NCI-H187 treated with DMSO at 0.1 percent for 48 hours (cell line): ENCODE measurements at places on chromosomes 16 and 17.

GRCh38 chr17:65633146-65633881 is 71.9 kb upstream of the AXIN2 start:
- no peak for DNase-seq

- no peak for DNase-seq
These were observed at the start of gene SLC16A3 for GRCh38 chr17:82228842-82229697. Gene SLC16A3, plus strand, starts transcription at chr17:82229042. Its CDS starts 6,967 bp downstream, at chr17:82236009.

GRCh38 chr16:89600427-89600826 is 13.0 kb upstream of the DPEP1 start:
- no peak for DNase-seq

DNA sequence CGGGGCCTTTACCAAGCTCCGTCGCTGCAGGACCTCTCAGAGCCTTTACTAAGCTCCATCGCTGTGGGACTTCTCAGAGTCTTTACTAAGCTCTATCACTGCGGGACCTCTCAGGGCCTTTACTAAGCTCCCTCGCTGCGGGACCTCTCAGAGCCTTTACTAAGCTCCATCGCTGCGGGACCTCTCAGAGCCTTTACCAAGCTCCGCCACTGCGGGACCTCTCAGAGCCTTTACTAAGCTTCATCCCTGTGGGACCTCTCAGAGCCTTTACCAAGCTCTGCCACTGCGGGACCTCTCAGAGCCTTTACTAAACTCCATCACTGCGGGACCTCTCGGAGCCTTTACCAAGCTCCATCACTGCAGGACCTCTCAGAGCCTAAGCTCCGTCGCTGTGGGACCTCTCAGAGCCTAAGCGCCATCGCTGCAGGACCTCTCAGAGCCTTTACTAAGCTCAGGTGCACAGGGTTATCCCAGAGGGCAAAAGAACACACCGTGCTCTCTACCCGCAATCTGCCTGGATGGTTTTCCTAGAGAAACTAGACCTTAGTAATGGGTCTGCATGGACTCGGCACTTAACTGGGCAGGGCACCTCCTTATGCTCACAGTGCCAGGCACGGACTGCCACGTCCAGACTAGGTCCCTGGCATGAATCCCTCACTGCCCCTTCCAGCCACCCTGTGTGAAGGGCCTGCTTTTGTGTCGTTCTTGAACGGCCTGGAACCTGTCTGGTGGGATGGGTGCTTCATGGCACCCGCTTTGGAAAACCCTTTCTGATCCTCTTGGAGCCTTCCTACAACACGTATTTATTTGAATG is 69.2 kb upstream of the DOC2B start:
- DNase-seq: no peak

DNA sequence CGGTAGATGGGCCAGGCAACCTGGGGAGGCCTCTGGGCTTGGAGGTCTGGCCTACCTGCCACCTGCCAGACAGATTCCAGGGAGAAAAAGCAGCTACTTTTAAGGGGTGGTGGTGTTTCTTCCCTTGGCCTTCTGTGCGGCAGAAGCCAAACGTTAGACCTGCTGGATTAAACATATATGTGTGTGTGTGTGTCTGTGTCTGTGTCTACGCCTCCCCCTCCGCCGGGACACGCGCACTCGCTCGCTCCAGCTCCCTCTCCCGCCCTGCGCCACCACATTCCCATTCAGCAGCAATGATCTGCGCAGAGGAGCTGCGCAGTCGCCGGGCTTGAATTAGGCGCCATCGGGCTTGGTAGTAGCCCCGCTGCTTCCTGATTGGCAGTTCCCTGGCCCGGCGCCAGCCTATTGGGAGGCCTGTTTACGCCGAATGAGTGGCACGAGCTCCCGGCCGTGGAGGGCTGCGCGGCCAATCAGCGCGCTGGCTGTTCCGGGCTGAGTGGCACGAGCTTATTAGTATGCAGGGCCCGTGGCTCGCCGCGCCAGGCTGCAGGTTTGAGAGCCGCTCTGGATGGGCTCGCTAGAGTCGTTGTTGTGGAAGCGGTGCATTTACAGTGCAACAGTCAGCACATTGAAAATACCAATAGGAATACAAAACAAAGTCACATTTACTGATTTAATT is at the start of gene BAHCC1:
Gene BAHCC1, plus strand, starts transcription at position 537 of the 679 bp plus-strand sequence. CDS start 4,283 bp downstream, outside the sequence.
- DNase-seq: peak; percentile 92

DNA sequence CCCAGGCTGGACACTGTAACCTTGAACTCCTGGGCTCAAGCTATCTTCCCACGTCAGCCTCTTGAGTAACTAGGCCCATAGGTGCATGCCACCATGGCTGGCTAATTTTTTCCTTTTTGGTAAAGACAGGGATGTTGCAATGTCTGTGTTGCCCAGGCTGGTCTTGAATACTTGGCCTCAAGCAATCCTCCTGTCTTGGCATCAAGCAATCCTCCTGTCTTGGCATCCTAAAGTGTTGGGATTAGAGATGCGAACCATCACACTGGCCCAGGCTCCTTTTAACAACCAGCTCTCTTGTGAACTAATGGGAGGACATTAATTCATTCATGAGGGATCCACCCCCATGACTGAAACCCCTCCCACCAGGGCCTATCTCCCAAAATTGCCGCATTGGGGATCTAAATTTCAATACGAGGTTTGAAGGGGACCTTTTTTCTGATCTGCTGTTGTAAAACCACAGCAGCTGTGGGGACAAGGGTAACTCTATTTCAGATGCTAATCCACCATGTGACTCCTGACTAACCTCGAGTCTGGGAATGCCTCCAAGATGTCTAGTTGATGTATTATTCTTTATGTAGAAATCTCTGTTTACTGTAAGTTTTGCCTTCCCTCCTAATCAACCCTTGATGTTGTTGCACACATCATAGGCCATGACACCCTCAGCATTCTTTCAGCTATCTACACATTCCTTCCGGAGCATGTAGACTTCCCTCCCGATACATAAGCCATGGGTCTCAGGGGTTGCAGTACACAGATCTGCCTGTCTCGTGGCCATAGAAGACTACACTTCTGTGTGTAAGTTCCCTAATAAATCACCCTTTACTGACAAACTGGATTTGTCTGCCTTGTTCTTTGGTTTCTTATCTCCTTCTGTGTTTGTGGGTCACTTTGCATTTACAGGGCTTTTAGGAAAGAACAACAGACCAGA is 37.6 kb downstream of the RNF112 start:
- DNase-seq: no peak

- no peak for DNase-seq
These were observed 904 bp downstream of the MAP2K3 start for GRCh38 chr17:21285164-21286065.

DNA sequence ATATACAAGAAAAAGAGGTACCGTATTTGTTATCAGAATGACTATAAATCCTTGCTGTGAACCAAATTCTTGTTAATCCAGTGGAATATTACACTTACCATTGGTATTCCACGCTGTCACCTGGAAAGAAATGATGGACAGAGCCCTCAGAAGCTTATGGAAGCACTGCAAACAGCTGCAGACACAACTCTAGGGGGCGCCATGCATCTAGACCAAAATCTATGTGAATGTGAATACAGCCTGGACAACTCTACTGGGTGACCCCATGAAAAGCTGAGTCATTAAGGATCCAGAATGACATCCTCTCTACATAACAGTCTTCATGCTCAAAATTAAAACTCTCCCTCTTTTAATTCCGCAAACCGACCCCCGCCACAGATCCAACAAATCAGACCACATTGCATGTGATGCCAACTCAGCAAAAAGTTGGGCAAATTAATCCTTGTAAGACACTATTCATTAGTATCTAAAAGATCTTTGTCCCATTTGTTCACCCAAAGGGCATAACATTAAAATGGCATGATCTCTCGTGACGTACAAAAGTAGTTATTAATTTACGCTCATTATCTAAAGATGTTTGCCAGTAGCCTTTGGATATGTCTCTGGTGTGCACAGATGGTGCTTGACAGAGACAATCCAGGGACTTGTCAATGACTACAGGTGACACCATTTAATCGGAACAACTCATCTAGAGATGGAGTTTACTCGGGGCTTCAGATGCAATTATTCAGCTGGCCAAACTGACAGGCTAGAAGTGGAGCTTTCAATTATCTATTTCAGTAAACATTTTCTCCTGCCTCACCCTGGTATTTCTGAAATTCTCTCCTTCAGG is 552.7 kb upstream of the PSMD7 start:
- no peak for DNase-seq

- DNase-seq: no peak
These were observed 133.0 kb upstream of the GSE1 start for GRCh38 chr16:85479972-85480726.

- DNase-seq: no peak
These were observed 18.1 kb downstream of the PPL start for GRCh38 chr16:4918781-4919251.

DNA sequence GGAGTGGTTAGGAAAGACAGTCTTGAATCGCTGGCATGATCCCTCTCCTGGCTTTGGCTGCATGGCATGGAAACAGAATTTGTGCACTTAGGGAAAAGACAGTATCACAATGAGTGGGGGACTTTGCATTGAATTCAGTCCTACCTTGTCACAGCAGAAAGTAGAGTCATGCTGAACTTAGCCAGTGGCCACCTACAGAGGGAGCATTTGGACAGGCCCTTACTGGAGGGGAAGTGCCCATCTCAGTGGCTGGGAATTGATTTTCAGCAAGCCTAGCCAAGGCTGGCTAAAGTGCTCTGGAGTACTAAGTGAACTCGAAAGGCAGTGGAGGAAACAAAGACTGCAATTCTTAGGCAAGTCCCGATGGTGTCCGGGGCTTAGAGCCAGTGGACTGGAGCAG is 364.3 kb upstream of the TOM1L1 start:
- DNase-seq: no peak

DNA sequence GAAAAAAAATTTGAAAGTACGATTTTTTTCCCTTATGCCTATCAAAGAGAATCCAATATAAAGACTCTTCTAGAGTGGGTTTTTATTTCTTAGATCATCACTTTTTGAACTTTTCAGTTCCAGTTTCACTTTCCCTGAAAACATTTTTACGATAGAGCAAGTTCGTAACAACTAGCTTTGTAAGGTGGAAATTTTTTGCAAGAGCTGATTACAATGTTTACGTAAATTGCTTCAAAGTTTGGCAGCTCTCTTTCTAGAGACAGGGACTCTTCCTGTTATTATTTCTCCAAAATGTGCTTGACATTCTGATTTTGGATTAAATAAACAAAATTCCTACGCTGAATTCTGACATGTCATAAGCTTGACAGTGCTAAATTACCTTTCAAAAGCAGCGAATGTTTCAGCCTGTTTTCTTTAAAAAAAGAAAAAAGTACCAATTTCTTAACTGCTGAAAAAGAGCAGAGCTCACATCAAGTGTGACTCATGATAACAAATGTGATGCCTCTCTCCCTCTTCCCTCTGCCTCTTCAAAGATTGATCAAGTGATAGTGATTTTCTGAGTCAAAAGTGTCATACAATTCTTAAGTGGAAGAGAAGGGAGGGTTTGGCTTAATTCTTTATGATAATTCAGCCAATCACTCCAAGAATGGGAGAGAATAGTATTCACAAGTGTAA is 175.2 kb downstream of the KCNJ2 start:
- no peak for DNase-seq

DNA sequence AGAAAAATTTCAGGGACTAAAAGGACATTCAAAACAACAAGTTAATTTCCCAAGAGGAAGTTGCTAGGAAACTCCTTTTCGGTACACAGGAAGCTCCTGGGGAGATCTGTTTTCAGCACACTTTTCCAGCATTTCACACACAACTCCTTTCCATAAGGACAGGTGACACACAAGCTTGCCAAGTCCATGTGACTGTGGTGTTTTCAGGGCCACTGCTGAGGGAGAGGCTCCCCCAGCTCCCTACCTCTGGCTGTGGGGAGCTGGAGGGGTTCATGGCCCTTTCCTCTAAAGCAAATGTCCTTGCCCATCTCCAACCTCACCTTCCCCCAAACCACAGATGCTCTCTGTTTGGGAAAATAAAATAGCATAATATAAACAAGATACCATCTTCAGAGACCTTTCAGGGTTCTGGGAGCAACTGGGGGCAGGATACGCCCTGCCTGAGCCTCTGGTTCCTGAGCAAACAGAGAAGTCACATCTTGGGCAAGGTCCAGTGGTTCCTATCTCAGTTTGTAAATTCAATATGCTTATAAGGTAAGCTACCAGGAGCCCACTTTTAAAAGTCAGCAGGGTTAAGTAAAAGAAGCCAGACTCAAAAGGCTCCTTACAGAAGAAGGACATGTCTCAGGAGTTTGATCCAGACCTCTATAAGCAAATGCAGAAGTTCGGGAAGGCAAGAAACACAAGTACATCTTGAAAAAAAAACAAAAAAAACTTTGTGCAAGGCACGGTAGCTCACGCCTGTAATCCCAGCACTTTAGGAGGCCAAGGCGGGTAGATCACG is 3.0 kb downstream of the PDZD9 start:
- DNase-seq: no peak

GRCh38 chr17:76304226-76305134 is 3.6 kb downstream of the QRICH2 start:
- no peak for DNase-seq

DNA sequence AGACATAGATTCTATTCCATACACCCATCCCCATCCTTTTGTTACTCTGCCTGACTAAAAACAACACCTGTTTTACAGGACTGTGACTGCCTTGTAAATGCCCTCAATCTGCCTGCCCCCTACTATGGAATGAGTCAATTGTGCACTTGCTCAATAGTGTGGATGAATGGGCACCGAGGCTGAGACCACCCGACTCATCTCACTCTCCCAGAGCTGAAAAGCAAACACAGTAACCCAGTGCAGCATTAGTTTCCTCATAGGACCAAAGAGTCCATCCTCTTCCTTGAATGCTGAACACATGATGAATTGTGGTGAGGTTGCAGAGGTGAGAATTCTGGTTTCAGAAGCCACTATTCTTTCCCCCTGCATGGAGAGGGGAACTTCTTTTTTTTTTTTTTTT is 233.7 kb downstream of the ZFHX3 start:
- no peak for DNase-seq

GRCh38 chr16:67926181-67926750 is 5.4 kb downstream of the CTRL start:
- DNase-seq: no peak

DNA sequence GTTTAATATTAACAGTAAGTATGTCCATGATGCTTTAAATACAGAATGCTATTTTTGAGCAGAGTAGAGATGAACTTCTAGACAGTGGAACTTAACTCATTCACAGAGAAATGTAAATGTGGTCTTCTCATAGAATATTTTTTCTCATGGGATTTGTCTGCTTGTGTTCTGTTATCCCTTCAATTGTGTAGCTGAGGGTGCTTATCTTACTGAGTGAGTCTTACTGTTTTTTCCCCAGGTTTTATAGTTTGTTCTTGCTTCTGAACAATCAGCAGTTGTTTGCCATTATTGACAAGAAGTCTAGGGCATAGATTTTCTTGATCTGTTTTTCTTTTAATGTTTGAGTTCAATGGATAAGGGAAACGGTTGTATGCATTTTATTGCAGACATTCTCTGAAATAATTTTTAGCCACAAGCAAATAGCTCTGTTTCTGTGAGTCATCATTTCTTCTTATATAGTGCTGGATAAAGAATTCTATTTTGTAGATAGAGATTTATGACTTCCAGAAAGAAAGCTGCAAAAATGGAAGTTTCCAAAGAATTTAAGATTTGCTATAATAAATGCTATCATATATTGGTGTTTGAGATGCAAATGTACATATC is 60.5 kb downstream of the NF1 start:
- DNase-seq: no peak

GRCh38 chr17:19762515-19762961 is 14.4 kb upstream of the ALDH3A1 start:
- DNase-seq: no peak

- no peak for DNase-seq
These were observed 10.2 kb downstream of the MAP3K14 start for GRCh38 chr17:45306623-45307022.
